ENCODE measurements at places on chromosomes 5 and 9.

DNA sequence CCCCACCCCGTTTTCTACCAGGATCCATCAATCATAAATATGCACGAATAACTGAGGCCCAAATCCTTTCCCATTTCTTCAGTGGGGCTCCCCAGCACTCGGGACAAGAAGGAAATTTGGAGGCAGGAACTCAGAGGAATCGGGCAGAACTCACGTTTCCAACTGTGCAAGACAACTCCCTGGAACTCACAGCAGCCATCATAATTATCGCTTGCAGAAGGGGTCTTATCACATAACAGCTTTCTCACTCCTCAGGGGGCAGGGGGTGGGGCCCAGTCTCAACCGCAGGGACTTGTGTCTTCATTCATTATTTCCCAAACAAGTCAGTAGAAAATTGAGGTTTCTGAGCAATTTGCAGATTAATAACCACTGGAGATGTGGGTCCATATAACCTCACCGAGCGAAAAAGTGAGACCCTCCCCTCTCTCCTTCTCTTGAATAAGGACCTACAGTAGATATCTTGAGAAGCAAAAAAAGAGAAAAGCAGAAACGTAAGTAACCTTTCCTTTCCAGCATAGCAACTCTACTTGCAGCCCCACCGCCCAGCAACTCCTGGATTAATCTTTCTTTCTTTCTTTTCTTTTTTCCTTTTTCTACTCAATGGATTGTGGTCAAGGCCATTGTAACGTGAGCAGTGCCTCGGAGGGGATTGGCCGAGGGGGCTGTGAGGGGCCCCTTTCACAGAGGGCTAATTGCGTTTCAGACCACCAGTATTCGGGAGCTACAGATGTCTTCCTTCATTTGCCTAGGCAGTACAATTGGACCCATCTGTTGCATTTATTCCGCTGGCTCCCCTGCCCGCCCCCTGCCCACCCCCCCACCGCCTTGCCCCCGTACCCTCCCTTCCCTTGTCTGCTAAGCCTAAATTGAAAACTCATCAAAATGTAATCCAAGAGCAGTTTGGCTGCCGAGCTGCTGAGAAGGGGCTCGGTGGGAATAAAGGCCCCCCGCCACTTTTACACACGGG is 24.7 kb upstream of the TIFAB start:
- no peak for DNase-seq

- DNase-seq, result no peak
Observed at GRCh38 chr5:41708604-41708940, 161.7 kb downstream of the OXCT1 start.

- no peak for DNase-seq
Observed at GRCh38 chr5:14684757-14685156, 20.2 kb downstream of the OTULIN start.

DNA sequence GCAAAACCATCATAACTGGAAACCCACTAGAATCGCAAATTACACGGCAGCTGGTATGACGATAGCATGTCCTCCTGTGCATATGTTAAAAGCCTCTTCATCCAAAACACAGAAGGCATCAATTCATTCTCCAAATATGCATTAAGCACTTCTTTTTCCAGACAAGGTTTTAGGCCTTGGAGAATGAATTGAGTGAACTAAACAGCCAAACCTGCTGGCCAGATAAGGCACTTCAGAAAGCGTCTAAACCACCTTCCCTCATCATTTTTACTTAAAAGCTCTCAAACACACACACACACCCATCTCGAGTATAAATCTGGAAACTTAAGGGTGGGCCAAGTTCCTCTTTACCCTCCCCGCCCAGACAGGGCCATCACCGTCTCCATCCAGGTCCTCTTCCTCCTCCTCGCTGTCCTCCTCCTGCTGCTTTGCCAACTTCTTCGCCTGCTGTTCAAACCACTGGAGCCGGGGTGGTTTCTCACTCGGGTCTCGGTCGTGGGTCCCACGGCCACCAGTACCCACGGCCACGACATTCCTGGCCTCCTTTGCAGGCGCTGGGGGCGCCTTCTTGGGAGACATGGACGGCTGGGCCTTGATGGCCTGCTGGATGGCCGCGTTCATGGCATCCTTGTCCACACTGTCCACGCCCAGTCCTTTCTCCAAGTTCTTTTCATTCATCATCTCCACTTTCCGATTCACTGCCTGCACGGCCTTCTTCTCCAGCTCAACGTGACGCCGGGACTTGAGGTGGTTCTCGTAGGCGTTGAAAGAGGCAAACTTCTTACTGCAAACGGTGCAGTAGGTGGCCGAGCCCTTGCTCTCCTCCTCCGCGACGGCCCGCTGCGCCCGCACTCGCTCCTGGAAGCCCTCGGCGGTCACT is 696 bp downstream of the ZNF622 start:
- DNase-seq, result peak; percentile 5

DNA sequence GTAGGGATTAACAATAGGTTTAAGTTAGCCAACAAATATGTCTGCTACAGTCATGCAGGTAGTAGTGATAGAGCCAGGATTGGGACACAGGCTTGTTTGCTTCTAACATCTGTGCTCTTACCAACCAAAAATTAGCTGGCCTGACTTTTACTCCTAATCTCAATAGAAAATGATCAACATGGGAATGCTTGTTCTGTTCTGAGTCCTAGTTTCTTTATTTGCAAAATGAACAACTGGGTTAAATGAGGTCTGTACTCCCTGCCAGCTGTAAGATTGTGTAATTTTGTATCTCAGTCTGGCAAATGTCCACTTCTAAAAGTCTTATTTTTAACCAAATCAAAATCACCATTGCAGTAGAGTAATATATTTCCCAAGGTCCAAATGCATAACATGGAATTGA is 216.8 kb downstream of the NMUR2 start:
- DNase-seq, result no peak

DNA sequence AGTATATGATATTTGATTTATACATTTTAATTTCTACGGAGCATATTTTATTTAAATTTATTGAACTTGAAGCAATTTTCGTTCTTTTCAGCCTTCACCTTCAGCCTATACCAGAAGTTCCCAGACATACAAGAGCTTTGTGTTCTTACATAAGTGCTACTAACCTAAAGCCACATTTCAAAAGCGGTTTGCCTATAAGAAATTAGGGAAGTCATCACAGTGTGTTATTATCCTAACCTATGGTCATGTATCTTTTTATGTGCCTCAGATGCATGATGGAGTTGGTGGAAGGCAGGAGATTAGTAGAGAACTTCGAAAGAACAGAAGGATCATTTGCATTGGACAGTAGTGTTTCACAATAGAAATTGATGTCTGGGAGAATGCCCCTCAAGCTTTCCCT is 3.1 kb downstream of the KIF2A start:
- no peak for DNase-seq

DNA sequence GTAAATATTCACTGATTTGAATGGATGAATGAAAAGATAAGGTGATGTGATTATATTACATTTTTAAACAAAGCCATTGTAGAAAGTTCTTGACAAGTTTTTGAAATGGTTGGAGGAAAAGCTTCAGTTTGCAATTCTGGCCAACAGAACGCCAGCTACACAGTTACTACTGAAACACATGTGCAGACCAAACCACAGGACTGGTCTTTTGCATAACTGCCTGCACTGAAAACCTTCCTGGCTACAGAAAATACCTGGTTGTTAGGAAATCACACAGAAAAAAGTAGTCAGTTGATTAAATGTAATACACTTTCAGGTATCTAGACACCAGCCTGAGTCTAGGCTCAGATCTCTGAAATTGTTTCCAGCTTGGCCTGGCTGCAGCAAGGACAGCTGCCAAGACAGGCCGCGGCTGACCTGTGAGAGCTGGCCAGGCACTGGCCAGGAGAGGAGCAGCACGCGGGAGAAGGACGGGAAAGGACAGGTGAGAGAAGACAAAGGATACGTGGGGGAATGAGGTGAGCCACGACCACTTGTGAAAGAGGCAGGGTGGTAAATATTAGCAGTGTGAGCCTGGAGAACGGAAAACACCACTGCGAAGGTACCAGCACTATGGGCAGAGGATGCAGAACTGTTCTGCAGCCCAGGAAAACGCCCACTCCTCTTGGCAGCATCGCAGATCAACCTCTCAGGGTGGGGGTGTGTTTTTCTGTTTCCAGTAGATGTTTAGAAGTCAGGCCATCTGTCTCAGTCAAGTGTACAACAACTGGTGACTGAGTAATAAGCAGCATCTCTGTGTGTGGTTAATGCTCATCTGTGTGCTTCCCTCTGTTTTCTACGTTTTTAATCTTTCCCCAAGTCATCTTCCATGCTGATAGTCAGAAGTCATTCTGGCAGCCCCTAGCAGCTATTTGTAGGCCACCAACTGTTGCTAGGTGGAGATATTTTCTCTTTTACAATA is 137.4 kb downstream of the SCAMP1 start:
- DNase-seq, result no peak

DNA sequence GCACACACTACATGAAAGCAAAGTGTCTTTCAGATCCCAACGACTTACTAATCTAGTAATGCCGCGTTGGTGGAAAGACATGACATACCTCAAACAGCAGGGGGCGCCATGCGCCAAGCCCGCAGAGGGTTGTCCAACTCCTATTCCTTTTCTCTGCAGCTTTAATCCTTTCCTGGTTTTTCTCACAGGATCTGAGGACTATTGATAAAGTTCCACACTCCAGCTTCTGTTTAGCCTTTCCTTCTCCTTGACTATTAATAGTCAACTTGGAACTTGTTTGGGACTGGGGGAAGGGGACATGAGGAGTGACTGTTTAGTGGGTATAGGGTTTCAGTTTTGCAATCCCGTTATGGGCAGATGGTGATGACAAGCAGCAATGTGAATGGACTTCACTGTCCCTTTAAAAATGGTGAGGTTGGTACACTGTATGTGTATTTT is 62.9 kb downstream of the OTULIN start:
- peak; percentile 81 for DNase-seq

GRCh38 chr9:18775930-18776329 is 257.1 kb downstream of the SAXO1 start:
- no peak for DNase-seq

DNA sequence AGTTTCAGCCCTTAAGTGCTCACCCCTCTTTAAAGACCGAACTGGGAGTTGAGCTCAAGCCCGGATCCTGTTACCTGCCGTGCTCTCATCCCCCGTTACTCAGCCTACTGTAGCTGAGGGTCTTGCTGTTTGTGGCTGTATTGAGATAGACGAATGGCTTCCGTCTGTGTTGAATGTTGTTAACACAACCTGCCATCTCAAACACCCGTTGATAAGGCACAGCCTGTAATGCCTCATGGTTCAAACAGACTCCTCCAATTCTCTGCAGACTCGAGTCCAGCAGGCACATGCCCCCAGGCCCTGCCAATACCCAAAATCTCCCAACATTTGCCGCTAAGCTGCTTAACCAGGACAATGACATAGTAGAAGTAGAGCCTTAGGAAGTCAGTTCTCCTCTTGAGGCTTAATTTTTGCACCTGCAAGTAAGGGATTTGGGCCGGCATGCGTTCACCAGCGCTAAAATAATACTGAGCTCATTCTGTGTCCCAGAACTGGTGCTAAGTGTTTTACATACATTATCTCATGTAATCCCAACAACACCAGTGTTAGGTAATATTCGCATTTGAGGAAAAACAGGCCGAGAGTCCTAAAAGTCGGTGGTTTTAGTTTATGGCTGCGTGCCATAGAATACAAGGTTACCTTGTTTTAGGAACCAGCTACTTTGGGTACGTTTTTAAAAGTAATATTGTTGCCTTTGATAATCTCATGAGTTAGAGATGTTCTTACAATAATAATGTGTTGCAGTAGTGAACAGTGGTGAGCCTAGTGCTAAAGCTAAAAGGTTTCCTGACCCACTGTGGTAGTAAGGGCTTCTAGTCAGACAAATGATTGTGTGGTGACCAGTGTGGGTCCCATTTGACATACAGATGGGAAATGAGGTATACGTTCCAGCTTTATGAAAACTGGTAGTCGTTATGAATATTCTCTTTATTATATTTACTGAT is 1.5 kb upstream of the RFX3 start:
- DNase-seq, result no peak

Data from LoVo (cell line).